ENCODE measurements at places on chromosomes 11 and 22. TPM values are rescaled to one million over a fixed set of nuclear protein-coding genes. Genes with fewer than 3 reads are reported as not detected.

Gene TREH
- not detected for total RNA-seq

Gene HMOX1
- total RNA-seq: 17.3 TPM

Gene INS
- total RNA-seq: not detected

Gene SCN2B
- 20.0 TPM for total RNA-seq

Gene GLYATL1
- not detected for total RNA-seq

Gene MMP12
- not detected for total RNA-seq

Gene GNG3
- 0.27 TPM for total RNA-seq

Gene ART1
- total RNA-seq: 1.3 TPM

Gene TSGA10IP
- total RNA-seq: not detected

Gene C11orf86
- not detected for total RNA-seq

Gene OR51B4
- not detected for total RNA-seq

Gene MOGAT2
- not detected for total RNA-seq

Gene HOATZ
- not detected for total RNA-seq

Gene C22orf31
- not detected for total RNA-seq

Gene SVIP
- 26.0 TPM for total RNA-seq

Gene SMTNL1
- total RNA-seq: not detected

Gene ROM1
- total RNA-seq: 6.0 TPM

Gene VSIG10L2
- not detected for total RNA-seq

Gene VPREB1
- not detected for total RNA-seq

Gene KLHDC7B
- total RNA-seq: 0.08 TPM

Gene KCNA4
- 15.6 TPM for total RNA-seq

Gene AP2A2
- total RNA-seq: 40.3 TPM

Gene OR10D3
- total RNA-seq: not detected

Gene IGLL5
- not detected for total RNA-seq

Gene GNAZ
- 2.2 TPM for total RNA-seq

Gene KCTD21
- total RNA-seq: 8.5 TPM

Gene ABCG4
- 1.0 TPM for total RNA-seq

Gene PVALB
- not detected for total RNA-seq

Gene PIH1D2
- 2.0 TPM for total RNA-seq

Gene KCNJ4
- 67.8 TPM for total RNA-seq

Gene RPS19BP1
- 43.7 TPM for total RNA-seq

Gene FADS3
- 126 TPM for total RNA-seq

Gene ROBO4
- total RNA-seq: 15.9 TPM

Gene KIF18A
- total RNA-seq: 0.27 TPM

Gene CDC42BPG
- total RNA-seq: 1.2 TPM

Gene SLC22A8
- total RNA-seq: not detected

Gene SYNGR1
- 41.1 TPM for total RNA-seq

Gene ACAD8
- total RNA-seq: 33.9 TPM

Gene ANO9
- total RNA-seq: 0.38 TPM

Gene TPBGL
- total RNA-seq: 0.08 TPM

Gene MPEG1
- 4.3 TPM for total RNA-seq

Gene MYO18B
- total RNA-seq: 254 TPM

Gene MRPL21
- 58.0 TPM for total RNA-seq

Gene KLHL35
- total RNA-seq: 0.75 TPM

Gene AGBL2
- total RNA-seq: 1.2 TPM

Gene ST14
- 0.65 TPM for total RNA-seq

Gene ABCC8
- total RNA-seq: 3.9 TPM

Gene KCTD17
- total RNA-seq: 50.2 TPM

Gene ARHGAP42
- total RNA-seq: 12.0 TPM

Gene CD81
- 663 TPM for total RNA-seq

Gene HBE1
- total RNA-seq: not detected

Gene HDAC10
- total RNA-seq: 13.1 TPM

Gene OR2AG1
- total RNA-seq: not detected

Gene KRTAP5-7
- total RNA-seq: not detected

Gene SSH3
- 22.3 TPM for total RNA-seq

Gene GLB1L2
- total RNA-seq: 0.57 TPM

Gene ENTHD1
- not detected for total RNA-seq

Gene RFPL3
- total RNA-seq: not detected

Gene OR51I1
- total RNA-seq: not detected

All from cardiac septum (tissue), 1 donor.